ENCODE measurements at places on chromosomes 5 and 9.

DNA sequence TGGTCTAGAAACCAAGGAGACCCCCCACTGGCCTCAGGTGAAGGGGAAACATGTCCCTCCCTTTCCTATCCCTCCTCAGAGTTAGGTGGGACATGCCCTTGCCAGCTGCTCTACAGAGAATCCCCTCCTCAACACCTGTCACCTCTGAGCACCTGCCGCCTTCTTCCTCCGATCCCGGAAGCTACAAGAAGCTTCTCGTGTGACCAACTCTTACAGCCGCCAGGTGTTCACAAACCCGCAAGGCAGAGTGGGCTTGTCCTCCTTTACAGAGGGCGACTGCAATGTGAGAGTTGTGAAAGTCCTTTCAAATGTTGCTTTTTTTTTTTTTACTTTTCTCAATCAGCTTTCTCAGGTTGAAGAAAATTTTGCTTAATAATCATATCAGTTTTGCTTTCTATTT, 3.7 kb upstream of the ICE1 start:
- DNase-seq, result no peak

- DNase-seq, result no peak
Measured at GRCh38 chr5:75512383-75513074, 838 bp downstream of the POLK start.

- DNase-seq, result no peak
Measured at GRCh38 chr5:161023551-161023950, 171.5 kb upstream of the ATP10B start.

- peak; percentile 52 for DNase-seq
Measured at GRCh38 chr9:33852216-33852826, 35.4 kb downstream of the UBE2R2 start.

DNA sequence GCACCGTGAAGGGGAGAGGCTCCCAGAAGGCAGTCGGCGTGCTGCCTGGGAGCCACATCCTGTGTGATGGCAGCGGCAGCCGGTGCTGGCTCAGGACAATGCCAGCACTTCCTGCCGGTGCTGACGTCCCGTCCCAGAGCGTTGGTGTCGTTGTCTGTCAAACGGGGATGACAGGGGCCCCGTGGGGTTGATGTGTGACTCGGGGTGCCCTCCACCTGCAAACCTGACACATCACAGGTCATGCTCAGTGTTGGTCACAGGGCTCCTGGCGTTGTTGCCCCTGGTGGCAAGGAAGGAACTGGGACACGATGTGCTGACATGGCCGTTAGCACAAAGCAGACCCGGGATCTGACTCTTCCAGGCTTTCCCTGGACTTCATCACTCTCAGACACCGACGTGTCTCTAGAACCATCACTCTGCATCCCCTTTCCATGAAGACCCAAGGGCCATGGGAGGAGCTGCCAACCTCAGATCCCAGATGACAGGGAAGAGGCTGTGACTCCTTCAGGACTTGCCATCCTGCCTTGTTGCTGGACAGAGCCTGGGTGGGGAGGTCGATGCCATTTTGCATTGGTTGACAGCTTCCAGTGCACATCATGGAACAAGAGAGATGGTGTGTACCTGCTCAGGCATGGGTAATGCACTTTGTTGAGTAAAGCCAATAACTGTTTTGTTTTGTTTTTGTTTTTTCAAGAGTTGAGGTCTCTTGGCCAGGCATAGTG, 21.5 kb downstream of the PLPP7 start:
- no peak for DNase-seq

GRCh38 chr5:169656125-169656901, 19.2 kb downstream of the DOCK2 start:
- DNase-seq, result no peak

DNA sequence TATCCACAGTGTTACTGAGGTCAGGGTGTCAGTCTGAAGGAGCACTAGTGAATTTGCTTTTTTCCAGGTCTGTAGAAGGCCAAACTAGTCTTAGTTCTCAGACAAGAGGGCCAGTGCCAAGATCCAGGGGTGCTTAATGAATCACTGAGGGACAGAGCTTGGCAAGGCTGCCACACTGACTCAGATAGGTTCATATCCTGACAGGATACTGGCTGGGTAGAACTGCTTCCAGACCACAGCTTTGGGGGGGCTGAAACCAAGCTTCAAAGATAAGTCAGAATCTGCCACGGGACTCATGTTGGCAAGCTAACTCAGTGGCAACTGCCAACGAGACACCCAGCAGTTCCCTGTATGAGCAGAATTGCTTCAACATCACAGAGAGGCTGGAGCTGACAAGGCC, 1125.4 kb downstream of the EFNA5 start:
- DNase-seq, result no peak

DNA sequence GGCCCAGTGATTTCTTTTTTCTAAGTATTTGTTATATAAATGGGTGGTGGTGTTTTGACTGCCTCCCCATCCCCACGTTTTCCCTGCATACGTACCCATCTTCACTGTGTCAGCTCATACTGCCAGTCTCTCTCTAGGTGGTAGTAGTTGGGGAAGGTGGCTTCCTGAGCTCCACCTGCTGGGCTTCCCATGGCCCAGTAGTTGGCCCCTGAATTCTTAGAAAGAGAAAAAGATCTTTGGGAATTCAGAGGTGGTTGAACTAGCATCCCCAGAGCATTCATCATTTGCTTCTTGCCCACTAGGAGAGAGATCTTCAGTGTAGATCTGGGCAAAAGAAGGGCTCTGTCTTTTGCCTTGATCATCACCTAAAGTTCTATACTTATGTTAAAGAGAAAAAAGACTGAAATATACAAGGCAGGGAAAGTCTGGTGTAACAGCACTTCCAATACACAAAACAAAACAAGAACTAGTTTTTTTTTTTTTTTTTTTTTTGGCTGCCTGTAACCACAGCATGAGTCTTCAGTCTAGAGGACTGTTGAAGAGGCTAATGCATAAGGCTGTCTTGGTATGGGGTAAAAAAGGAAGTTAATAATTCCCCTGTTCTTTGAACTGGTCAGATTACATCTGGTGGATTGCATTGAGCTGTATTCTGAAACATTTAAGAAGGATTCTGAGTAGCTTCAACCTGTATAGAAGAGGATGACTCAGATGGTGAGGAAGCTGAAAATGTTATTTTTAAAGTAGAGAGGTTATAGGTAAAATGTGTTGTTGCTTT, 128.7 kb downstream of the ATG10 start:
- DNase-seq, result no peak

DNA sequence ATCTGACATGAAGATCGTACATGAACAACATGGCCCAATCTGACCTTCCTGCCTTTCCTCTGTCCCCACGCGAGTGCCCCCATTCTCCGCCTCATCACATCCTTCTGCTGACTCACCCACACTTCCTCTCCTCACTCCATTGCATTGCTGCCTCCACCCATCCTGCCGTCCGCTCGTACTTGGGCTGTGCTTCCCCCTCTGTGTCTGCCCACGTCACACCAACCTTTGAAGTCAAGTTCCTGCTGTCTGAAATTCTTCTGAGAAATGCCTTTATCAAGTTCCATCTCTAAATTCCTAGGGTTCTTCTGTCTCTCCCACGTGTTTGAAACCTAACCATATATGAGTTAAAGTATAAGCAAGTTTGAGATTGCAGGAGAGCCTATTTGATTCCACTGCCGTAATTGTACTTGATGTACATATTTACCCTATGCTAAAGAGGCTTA, 18.0 kb upstream of the STARD4 start:
- peak; percentile 53 for DNase-seq

DNA sequence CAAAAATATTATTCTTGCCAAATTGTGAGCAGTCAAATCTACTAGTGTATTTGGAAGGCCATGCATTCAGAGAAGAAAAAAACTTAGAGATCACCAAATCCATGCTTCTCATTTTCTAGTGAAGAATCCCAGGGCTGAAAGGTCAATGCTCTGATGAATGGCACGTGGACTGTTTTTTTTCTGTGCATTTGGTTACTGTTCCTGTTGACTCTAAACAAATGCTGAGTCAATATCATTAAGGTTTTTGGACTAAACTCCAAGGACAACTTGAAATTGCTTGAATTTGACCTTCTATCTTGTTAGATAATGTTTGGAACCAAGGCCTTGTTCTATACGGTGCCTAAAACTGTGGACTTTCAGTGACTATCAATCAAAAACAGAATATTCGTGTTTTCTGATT, 142.2 kb downstream of the OSTF1 start:
- no peak for DNase-seq

DNA sequence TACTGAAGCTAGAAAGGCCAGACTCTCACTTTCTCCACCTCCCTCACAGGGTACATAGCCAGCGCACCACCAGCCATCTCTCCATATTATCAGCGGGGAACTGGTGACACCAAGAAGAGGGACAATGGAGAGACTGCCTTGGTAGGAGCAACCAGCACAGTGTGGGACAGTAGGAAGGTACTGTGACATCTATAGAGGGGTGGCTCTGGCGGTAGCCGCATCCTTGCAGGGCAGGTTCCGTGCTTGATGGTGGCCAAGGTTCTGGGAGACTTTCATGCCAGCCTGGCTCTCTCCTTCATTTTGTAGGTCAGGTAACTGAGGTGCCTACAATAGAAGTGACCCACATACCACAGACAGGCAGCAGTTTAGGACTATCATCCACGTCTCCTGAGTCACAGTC, 65.5 kb upstream of the SMIM23 start:
- DNase-seq, result no peak

DNA sequence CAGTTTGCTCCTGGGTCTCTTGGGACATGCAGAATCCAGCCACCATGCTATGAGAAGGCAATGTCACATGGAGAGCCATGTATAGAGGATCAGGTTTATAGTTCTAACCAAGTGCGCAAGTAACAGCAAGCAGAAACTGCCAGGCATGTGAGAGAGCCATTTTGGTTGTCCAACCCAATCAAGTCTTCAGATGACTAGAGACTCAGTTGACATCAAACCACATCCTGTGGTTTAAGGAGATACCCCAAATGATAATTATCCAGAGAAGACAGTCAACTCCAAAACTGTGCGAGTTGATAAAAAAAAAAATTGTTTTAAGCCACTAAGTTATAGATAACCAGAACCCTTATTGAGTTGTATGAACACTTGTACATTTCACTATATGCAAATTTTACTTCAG, 40.2 kb downstream of the TMEM232 start:
- DNase-seq, result no peak

DNA sequence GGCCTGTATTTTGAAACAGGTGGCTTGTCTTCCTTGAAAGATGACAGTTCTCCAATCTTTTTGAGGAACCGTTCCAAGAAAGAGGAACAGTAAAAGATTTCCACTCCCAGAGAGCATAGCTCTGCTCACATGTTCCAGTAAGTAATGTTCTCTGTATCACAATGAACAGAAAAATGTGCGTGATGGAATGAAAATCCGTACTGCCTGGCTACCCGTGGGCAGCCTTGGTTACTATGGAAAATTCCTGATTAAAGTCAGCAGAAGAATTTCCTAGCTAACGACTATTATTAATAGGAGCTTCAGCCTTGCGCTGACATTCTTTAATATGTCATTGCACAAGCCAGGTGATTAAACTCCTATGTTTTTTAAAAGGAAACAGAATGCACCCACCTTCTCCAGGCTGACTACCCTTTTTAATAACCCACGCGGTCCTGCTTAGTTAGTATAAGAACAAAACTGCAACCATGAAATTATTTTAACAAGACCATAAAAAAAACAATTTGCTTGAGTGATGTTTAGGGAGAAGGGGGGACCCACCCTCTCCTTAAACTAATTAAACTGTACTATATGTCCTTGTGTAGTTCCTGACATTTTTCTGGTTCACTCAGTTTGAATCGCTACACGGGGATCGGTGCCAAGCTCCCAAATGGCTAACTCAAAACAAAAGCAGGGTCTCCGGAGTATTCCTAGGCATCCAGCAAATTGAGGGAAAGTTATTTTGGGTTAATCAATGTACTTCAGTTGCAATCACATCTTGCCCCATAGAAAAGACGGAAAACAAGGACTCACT, 54.8 kb upstream of the CPEB4 start:
- DNase-seq, result no peak

GRCh38 chr5:157535042-157535865, 40.3 kb downstream of the ADAM19 start:
- no peak for DNase-seq

- no peak for DNase-seq
Measured at GRCh38 chr5:147530530-147531389, 20.9 kb upstream of the DPYSL3 start.

GRCh38 chr5:28855626-28856025, 1817.2 kb upstream of the CDH9 start:
- DNase-seq, result no peak

DNA sequence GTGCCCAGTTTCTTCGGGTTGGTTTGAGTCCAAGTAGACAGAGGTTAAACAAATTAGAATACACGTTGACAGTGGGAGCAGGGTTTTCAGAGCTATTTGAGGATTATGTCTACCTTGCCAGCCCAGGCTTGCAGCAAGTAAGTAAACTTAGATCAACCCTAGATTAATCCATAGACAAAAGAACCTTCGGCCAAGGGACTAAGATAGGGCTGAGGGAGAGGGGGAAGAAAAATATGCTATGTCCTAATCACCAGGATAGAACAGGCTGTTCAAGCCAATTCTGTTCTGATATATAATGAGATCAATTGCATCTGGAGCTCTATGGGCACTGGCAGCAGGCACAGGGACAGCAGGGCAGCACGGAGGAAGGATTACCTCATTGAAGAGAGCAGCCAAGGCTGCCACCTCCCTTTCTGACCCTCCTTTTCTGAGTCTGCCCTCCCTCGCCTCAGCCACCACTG, 377.7 kb downstream of the PIK3R1 start:
- no peak for DNase-seq

DNA sequence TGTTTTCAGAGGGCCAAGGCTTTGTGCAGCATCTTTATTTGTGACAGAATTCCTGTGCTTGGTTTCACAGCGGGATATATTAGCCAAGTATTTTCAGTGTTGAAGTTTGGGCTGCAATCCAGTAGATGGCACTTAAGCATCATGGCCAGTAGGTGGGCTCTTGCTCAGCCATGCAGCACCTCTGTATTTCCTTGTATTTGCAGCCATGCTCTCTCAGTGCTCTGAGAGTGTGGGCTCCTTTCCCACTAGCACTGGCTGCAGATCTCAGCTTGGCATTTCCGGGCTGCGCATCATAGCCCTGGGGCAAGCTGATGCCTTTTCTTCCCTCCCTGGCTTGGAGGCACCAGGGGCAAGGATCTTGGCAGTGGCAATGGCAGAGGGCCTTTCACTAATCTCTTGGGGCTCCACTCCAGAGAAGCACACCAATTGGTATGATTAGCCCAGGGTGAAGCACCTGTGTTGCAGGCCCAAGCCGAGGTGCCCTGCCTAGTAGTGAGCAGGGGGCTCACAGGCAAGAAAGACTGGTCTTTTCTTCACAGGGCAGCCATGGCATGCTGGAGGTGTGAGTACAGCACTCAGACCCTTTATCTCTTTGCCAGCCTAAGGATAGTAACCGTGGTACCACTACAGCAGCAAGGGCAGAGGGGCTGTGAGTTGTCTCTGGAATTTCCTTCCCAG, 48.3 kb downstream of the SLCO6A1 start:
- no peak for DNase-seq

DNA sequence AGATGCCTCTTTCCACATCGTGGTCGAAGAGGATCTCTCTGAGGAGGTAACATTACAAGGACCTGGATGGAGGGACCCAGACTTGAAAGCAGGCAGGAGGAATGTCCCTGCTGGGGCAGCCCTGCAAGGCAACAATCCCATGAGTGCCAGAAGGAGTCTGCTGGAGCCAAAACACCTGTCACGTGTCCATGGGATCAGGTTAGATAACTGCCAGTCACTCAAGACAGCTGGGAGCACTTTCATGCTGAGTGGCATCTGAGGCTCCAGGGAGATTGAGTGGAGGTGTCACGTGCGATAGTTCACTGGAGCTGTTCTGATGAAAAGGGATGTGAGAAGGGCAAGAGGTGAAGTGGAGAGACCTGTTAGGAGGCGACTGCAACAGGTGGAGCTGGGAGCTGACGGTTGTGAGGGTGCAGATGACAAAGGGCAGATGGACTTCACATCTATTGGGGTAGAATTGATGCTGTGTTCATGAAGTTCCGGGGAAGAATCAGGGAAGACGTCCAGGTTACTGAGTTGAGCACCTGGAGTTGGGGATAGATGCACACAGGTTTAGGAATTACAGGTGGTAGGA, 68.4 kb downstream of the ICE1 start:
- no peak for DNase-seq

Measured in left hindlimb (tissue), 1 donor.